ENCODE measurements at places on chromosomes 11 and 22.
A peak's percentile ranks its signal among the peaks of the same experiment; 100 is the strongest.

DNA sequence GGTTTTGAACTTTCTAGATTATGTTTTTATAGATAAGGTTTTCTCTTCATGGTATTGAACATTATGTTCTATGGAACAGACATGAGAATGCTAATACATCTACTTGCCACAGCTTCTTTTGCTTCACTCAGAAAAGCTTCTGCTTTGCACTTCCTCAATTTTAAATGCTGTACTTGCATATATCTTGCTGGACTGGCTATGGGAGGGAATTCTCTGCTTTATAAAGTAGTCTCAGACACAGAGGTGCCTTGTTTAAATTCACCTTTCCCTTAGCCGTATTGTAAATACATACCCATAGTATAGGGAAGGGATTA is 173.9 kb downstream of the DDX10 start:
- DNase-seq: no peak

GRCh38 chr22:40476341-40476740 is 105.9 kb downstream of the SGSM3 start:
- DNase-seq: no peak

GRCh38 chr22:38941488-38941987 is 15.9 kb upstream of the APOBEC3A start:
- no peak for DNase-seq

- DNase-seq: no peak
Observed at GRCh38 chr11:34155757-34156062, 50.3 kb downstream of the NAT10 start.

DNA sequence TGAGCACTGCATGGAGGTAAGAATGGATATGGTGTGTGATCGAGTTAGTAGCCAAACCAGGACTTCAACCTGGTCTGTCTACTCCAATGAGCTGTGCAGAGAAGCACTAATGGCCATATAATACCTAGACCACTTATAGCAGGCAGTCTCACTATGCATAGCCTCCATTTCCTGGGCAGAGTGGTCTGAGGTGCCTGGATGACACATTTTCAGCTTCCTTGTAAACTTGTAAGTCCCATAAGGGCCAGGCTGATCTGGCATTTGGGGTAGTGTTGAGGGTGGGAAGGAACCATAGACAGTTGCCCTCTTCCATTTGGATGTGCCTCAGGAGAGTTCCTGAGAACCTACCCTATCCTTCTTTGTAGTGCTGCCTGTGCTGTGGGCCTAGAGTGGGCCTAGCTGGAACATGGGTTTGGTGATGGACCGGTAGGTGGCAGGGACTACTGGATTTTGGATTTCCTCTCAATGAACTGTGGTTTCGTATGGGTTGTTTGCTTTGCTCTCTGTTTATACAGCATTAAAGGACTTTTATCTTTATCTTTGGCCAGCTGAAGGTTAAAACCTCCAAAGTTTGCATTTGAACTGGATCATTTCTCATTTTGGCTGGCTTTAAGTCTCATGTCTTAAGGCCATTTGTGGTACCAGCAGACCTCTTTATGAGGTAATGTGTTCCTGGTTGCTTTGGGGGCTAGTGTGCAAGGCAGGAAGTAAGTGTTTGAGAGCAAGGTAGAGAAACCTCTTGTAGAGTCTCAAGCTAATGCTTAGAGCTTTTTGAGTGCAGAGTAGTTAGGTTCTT is 86.9 kb downstream of the STIM1 start:
- DNase-seq: no peak

- DNase-seq: no peak
Observed at GRCh38 chr11:118415062-118415738, 13.8 kb downstream of the ATP5MG start.

GRCh38 chr11:121950160-121950559 is 165.9 kb downstream of the BLID start:
- no peak for DNase-seq

DNA sequence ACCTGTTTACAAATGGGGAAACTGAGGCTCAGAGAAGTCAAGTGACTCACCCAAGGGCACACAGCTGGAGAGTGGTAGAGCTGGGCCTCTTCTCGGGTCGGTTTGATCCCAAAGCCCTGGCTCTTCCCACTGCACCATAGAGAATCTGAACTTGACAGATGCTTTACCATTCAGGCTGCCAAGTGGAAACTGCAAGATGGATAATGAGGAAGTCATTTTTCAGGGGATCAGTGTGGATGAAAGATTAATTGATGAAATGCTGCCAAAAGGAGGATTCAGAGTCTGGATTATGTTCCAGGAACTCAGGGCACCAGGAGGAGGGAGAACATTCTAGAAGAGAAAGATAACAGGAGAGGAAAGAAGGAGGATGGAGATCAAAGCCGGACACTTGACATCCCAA is 185.9 kb upstream of the ZBED5 start:
- no peak for DNase-seq

- no peak for DNase-seq
Observed at GRCh38 chr22:17698948-17699347, 60.4 kb downstream of the BCL2L13 start.

DNA sequence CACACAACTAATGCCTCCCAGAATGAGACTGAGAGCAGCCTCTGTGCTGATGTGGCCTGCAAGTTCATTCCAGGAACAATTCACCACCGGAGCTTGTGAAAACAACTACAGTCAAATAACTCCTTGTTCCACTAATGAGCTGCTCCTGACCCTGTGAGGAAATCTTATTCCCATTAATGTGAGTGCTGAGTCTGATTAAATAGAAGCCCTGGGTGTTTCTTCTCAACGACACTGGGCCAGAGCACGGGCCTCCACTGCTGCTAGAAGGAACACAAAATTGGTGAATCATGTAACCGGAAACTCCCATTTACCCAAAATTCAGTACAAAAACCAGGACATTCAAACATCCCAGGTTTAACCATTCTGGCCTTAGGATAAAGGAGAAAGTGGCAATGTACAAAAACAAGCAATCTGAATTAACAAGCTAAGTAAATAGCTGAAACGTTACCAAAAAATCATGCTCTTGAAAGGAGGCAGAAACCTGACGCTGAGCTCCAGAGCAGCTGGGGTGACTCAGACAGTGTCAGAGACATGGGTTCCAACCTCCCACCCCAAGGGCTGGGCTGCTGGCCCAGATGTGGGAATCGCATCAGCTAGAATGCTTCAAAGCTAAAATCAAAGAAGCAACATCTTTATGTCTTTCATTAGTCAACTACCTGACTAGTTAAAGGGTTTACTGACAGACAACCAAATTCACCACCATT is 26.7 kb downstream of the SERGEF start:
- peak; percentile 90 for DNase-seq

- peak; percentile 12 for DNase-seq
Observed at GRCh38 chr11:5291207-5291838, 10.4 kb downstream of the OR51B4 start.

GRCh38 chr22:17779286-17780115 is 5.2 kb upstream of the BID start:
- DNase-seq: no peak

GRCh38 chr11:30326906-30327305 is 4.0 kb downstream of the ARL14EP start:
- DNase-seq: no peak

GRCh38 chr11:11710556-11710955 is 88.8 kb upstream of the GALNT18 start:
- no peak for DNase-seq

GRCh38 chr11:65500387-65501185 is 1.7 kb downstream of the MALAT1 start:
- no peak for DNase-seq

Data from AG20443 (cell line).